T-helper 9 cell (primary cell): ENCODE measurements at places on chromosomes 5 and 9.
A peak's percentile ranks its signal among the peaks of the same experiment; 100 is the strongest.

GRCh38 chr9:111036946-111037345, 1.3 kb downstream of the LPAR1 start:
- no peak for DNase-seq

GRCh38 chr9:104981543-104982129, 53.7 kb upstream of the ABCA1 start:
- DNase-seq, result no peak

- DNase-seq, result no peak
Observed at GRCh38 chr5:32586276-32586599, 881 bp downstream of the SUB1 start.

DNA sequence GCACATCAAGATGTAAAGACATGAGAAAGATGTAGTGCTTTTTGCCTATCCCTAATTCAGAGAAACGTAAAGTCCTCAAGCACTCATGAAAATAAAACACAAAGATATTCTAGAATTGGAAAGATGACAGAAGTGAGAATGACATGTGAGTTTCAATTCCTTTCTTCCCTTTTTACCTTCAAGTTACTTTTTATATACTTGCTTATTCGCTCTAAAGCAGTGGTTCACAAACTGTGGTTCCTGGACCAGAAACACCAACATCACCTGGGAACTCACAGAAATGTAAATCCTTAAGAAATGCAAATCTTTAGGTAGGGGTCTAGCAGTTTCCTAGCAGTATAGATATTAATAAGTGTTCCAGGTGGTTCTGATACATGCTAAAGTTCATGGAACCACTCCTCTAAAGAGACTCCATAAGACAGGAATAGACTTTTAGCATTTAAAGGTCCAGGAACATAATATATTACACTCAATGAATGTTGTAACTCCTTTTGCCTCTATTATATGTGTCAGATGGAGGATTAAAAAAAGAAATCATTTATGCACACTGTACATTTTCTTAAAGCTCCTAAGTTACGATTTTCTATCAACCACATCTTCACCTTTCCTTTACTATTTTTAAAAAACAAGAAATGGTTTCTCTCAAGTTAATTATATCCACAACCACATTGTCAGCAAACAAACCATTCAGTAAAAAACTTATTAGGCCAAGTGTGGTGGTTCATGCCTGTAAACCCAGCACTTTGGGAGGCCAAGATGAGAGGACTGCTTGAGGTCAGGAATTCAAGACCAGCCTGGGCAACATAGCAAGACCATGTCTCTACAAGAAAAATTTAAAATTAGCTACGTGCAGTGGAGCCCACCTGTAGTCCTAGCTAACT, 39.9 kb downstream of the ERP44 start:
- DNase-seq, result no peak

DNA sequence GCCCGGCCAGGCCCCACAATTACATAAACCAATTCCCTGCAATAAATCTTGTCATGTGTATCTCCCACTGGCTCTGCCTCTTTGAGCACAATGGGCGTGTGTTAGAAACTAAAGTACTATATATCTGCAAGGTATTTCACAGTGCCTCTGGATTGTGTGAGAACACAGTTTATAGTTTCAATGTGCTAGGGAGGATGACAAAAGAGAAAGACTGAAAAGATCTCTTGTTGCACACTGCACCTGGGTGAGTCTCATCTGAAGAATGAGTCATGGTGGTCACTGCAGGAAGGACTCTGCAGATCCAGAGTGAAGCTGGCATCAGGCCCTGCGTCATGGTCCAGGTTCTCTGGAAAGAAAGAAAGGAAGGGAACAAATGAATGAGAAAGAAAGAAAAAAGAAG, 20.7 kb upstream of the CTSV start:
- no peak for DNase-seq

- DNase-seq, result no peak
Observed at GRCh38 chr9:14779566-14780022, 57.1 kb upstream of the CER1 start.

- DNase-seq, result no peak
Observed at GRCh38 chr5:90398726-90399125, 10.8 kb downstream of the CETN3 start.

DNA sequence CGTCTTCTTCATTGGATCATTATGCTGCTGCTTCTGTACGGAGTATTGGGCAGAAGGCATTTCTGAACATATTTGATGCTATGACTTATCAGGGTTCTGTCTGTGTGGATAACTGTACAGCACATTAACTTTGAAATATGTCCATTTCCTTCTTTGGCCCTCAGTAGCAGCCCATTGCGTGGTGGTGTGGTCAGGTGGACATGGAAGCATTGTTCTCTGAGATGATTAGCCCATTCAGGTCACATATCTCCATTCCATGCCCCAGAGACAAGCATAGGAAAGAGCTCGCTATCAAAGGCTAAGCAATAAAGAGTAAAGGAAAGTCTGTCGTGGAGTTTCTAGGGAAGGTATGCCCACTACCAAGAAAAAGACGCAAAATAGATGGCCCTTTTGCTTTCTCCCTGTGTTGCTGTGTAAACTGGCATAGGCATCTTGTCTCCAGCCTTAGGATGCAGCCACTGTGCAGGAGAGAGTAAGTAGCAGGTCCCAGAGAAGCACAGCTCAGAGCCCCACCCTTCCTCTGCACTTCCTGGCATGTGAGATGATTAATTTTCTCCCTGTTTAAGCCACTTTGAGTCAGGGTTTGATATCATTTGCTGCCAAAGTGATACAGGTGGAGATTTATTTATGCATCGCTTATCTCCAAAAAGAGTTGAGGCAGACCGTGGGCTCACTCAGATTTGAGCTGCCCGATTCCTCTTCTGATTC, 221.9 kb downstream of the PDZD2 start:
- DNase-seq, result no peak

DNA sequence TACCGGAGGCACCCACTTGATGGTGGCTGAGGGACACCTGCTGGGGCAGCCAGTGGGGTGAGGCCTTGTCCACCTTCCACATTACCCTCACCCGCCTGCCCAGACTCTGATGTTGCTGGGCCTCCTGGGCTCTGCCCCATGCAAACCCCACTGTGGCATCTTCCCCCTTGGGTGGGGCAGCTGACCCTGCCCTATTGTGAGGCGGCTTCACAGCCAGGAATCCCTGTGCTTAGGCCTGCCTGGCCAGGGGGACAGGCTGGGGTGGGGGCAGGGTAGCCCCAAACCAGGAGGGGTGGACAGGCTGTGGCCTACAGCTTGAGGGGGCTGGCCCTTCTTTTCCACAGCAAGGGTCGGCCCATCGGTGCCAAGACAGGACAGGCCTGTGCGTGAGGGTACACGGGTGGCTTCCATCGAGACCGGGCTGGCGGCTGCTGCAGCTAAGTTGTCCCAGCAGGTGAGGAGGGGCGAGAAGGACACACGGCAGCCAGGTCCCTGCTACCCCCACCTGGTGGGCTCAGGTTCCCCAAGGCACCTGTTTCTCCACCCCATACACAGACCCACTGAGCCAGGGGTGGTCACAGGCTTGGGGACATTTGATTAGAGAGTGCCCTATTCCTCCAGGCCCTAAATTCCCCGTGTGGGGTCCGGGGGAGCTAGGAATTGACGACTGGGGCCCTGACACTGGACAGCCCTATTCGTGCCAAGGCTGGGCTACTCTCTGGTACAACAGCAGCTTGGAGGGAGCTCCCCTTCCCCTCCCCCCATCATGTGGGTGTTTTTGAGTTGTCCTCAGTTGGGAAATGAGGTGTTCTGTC, 99.2 kb downstream of the PHF2 start:
- DNase-seq, result no peak

DNA sequence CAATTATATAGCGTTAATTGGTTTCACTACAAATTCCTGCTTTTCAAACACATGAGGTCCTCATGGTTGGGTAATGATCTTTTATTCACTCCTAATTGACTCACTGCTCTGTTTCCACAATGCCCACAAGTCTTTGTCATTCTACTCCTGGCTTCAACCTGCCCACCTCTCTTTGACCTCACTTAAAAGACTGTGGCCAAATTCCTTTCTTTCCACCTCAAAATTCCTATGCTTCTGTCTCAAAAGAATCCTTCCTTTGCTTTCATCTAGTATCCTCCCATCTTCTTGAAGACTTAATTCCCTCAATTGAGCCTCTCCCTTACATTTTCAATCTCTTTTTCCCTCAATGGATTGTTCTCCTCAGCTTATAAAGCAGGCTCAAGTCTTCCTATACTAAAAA, 4.9 kb downstream of the APBA1 start:
- DNase-seq, result no peak

- no peak for DNase-seq
Observed at GRCh38 chr5:75566710-75567309, 44.4 kb upstream of the ANKDD1B start.

- DNase-seq, result no peak
Observed at GRCh38 chr5:84411832-84412605, 27.3 kb upstream of the EDIL3 start.

GRCh38 chr5:147860641-147861025, 17.9 kb upstream of the SCGB3A2 start:
- DNase-seq, result no peak

DNA sequence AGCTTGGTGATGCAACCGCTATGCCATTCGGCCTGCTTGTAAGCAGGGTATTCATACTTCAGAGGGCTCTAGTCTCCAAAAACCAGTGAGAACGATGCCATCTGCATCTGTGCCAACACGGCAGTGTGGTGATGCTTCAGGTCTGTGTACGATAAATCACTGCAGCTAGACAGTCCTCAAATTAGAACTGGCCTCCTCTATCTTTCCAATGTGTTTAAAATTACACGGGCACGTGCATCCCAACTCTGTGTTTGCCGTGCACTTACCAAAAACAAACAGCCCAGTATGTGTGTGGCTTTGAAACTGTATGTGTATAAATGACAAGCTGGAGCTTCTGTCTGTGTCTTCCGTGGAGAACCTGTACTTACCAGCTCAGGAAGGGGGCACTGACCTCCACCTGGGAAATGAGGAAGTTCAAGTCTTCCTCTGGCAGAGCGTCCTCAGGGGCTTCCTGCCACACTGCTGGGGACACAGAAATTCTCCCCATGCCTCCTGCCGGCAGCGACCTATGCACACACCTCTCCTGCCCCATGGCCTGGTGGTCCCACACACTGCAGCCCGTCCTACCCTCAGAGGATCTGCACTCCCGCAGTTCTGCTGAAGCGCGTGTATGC, 12.3 kb downstream of the MED10 start:
- DNase-seq, result no peak

GRCh38 chr5:157523976-157524375, 51.6 kb downstream of the ADAM19 start:
- DNase-seq, result no peak

DNA sequence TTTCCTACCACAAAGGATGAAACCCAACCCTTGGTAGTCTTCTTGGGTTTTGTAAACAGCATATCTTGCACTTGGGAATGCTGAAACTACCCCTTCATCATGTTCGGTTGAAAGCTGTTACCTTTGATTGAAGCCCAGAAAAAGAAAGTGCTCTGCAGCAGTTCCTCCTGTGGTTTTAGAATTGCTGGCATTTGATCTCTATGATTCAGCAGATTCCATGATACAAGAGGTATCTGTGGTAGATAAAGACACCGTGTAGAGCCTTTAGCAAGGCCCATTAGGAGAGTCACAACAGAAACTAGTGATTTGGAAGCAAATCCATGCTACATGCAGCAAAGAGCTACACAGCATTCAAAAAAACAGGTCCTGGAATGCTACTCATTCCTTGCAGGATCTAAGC, 557.0 kb downstream of the TLE1 start:
- no peak for DNase-seq

DNA sequence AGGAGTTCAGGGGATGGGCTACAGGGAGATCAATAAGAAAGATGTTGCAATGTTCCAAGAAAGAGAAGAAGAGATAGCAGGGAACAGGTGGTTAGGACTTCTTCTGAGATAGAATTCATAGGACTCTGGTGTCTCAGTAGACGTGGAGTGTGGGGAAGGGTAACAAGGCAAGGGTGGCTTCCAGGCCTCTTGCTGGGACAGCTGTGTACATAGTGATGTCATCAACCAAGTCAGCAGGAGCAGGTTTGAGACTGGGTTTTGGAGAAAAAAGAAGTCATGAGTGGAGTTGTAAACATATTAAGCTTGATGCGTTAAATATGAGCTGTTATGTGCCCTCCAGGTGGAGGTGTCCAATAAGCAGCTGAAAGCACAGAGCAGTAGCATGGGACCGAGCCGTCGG, 211.8 kb upstream of the RASEF start:
- DNase-seq, result no peak

GRCh38 chr5:131068893-131069643, 96.0 kb downstream of the HINT1 start:
- peak; percentile 24 for DNase-seq

- DNase-seq, result no peak
Observed at GRCh38 chr5:5418764-5419163, 3.7 kb upstream of the ICE1 start.

GRCh38 chr9:129390541-129390940, 212.5 kb upstream of the IER5L start:
- DNase-seq, result no peak

- no peak for DNase-seq
Observed at GRCh38 chr5:161535762-161536161, 10.8 kb downstream of the GABRB2 start.

GRCh38 chr5:171808951-171809350, 23.3 kb downstream of the SMIM23 start:
- DNase-seq, result no peak

DNA sequence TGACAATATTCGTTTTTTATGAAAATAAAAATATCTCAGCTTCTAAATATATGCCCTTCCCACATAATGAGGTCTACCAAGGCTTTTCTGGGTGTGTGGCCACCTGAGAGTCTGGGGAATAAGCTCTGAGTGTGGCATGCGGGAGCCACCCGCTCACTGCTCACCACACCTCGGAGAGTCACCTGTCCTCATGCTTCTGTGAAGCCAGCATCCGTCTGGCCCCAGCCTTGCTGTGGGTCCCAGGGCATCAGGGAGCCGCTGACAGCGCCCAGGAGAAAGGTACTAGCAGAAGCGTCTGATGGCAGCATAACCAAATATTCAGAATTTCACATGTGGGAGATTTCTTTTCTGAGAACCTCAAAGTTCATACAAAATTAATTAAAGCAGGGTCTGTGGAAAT, 133.2 kb upstream of the IRX4 start:
- DNase-seq, result no peak

- no peak for DNase-seq
Observed at GRCh38 chr9:134210511-134210907, 46.1 kb upstream of the RNU6ATAC start.

DNA sequence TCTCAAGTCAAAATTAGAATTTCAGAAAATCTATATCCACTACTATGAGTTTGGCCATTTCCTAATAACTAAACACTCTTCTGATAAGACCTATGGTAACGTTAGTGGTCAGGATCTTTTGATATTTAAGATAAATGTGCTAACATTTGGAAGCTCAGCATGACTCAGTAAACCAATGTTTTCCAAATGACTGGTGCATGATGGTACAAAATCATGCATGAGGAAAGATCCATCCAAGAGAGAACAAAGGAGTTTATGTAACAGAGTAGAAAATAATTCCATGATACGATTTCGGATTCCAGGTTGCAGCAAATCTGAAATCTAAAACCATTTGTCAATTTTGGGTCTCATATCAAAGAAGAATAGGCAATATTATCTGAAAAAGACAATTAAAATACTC, 279.2 kb downstream of the NSG2 start:
- DNase-seq, result no peak

DNA sequence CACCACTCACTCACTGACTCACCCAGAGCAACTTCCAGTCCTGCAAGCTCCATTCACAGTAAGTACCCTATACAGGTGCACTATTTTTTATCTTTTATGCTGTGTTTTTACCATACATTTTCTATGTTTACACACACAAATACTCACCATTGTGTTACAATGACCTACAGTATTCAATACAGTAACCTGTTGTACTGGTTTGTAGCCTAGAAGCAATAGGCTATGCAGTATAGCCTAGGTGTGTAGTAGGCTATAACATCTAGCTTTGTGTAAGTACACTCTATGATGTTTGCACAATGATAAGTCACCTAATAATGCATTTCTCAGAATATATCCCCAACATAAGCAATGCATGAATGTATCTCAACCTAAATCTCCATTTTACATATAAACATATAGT, 541.1 kb downstream of the NR2F1-AS1 start:
- no peak for DNase-seq
